MG63 (cell line): ENCODE measurements at places on chromosomes 5 and 9.

- no peak for DNase-seq
Measured at GRCh38 chr9:22829236-22829635, 382.6 kb downstream of the DMRTA1 start.

- no peak for DNase-seq
Measured at GRCh38 chr5:172162323-172162986, 25.6 kb downstream of the STK10 start.

GRCh38 chr9:114480746-114481435 lies 24.4 kb downstream of the WHRN start:
- no peak for DNase-seq

GRCh38 chr9:97366889-97367288 lies 45.0 kb upstream of the TDRD7 start:
- no peak for DNase-seq

DNA sequence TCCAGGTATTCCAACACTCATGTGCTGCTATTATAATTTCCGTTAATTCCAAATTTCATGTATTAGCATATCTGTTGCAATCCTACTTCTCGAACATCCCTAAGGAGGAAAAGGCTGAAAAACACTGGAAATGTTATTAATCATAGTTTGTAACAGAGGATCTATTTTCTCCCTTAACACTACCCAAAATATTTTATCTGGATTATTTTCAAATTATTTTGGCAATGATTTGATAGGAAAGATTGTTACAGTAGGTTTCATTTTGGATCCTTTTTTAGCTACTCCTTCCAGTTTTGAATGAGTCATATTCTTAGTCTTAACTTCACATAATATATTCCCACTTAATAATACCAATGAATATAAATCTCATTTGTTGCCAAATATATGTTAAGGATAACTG lies 13.9 kb upstream of the NAA35 start:
- no peak for DNase-seq

GRCh38 chr9:27675354-27675753 lies 102.1 kb upstream of the C9orf72 start:
- DNase-seq, result no peak

GRCh38 chr5:124419531-124419930 lies 326.9 kb downstream of the ZNF608 start:
- DNase-seq, result no peak

- no peak for DNase-seq
Measured at GRCh38 chr5:19855453-19855852, 132.5 kb downstream of the CDH18 start.

GRCh38 chr9:19498015-19498414 lies 89.2 kb downstream of the ACER2 start:
- DNase-seq, result no peak

GRCh38 chr5:31098811-31099210 lies 94.7 kb upstream of the CDH6 start:
- DNase-seq, result no peak

GRCh38 chr9:99822109-99822805 lies 572 bp downstream of the NR4A3 start:
- DNase-seq, result peak; percentile 29

GRCh38 chr5:1272201-1272600 lies 22.7 kb downstream of the TERT start:
- DNase-seq, result no peak

GRCh38 chr5:56102889-56103288 lies 108.1 kb upstream of the IL6ST start:
- DNase-seq, result no peak

DNA sequence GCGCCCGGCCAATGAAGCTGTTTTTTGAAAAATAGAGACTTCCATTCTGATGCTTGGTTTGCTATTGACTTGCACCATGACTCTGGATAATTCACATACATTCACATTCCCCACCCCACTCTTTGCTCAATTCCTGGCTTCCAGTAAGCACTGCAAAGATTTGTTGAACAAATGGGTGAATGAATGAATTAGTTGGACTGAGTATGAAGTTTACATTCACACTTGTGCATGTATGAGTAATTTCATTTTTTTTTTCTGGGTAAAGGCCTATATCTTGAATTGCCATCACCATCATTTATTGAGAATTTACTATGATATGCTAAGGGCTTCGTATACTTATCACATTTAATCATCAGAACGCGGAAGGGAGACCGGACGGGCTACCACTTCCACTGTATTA lies 13.8 kb upstream of the CCDC69 start:
- no peak for DNase-seq

- no peak for DNase-seq
Measured at GRCh38 chr5:371811-372555, 50.5 kb downstream of the AHRR start.

DNA sequence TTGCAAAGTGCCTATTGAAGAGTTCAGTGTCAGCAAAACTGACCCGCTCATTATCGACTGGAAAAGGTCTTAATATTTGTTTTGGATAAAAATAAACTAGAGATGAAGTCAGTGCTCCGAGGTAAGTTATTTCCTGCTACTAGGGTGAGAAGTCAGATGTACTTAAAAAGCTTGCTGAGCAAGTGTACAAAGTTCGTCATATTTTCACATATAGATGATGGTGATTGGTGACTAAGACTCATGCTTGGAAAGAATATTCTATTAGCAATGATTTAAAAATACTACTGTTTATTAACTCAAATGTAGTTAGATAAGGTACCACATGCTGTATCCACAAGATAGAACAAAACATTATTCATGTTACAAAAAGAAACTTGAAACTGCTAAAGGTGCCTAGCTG lies 643.7 kb downstream of the GABRG2 start:
- DNase-seq, result no peak

- no peak for DNase-seq
Measured at GRCh38 chr5:102307232-102307631, 11.1 kb upstream of the SLCO4C1 start.

DNA sequence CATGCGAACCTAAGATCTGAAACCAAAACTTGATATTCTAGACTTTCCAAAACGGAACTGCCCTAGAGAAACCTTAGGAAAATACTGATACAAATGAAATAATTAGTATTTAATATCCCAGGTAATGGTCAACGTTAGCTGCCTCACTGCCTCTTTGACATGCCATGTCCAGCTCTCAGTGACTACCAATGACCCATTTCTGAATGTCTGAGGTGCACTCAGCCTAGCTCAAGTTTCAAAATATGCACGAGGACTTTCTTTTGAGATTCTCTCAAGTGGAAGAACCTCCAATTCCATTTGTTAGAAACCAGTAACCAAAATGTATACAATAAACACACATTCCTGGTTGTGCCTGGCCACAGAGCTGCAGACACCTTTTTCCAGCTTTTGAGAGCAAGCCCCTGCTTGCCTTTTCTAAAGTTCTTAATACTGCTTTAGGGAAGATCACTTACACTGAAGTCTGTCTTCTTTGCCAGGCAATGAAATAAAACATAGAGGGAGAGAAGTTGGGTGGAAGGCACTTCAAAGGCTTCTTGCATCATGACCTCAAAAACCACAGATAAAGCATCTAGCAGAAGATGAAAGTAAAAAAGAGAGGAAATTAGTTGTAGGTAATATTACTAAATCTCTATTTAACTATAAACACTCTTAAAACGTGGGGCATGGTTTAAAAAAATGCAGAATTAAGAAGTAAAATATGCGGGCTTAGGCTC lies 87.9 kb downstream of the MRPS27 start:
- no peak for DNase-seq

DNA sequence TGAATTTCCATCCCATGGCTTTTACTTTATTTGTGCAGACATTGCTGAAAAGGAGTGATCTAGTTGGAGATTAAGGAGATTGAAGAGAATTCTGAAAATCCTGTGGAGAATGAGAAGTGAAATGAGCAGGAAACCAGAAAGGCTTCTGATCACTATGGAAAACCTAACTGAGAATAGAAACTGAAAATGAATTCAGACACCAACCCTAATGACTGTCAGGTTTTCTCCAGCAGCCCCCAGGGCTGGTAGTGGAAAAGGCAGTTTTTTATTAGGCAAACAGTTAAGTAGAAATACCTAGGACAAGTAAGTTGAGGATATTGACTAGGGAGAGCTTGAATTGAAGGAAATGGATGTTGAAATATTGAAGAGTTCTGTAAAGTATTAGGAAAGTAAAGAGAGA lies 14.7 kb upstream of the ARRDC3 start:
- DNase-seq, result no peak

DNA sequence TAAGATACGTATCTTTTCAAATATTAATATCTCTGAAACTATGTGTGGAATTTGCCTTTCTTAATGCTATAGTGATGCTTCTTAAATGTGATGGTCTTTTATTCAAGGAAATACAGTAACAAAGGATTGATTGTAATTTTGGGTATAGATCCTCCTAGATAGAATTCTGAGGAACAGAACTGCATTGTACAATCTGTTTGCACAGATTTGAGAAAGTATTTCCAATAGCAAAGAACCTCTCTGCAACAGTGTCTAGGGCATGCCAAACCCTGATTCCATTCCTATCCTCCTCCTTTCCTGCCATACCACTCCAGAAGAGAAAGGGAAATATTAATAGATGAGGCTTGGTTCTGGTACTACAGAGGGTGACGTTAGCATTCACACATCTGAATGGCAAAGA lies 10.4 kb downstream of the SMIM15 start:
- no peak for DNase-seq

DNA sequence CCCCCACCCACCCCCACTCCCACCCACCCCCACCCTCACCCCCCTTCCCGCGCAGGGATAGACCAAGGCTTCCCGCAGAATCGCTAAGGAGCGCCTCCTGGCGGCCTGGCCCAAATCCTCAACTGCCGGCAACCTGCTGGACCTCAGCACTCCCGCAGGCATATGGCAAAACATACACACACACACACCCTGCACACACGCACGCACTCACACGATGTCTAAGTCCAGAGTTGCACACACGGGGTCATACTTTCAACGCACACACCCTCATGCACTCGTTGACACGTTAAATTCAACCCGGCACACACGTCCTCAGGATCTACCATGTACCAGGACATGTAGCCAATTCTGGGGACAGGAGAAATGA lies 1.7 kb downstream of the CPLX2 start:
- DNase-seq, result peak; percentile 31

- DNase-seq, result peak; percentile 14
Measured at GRCh38 chr9:79812099-79812498, 240.3 kb downstream of the TLE4 start.

DNA sequence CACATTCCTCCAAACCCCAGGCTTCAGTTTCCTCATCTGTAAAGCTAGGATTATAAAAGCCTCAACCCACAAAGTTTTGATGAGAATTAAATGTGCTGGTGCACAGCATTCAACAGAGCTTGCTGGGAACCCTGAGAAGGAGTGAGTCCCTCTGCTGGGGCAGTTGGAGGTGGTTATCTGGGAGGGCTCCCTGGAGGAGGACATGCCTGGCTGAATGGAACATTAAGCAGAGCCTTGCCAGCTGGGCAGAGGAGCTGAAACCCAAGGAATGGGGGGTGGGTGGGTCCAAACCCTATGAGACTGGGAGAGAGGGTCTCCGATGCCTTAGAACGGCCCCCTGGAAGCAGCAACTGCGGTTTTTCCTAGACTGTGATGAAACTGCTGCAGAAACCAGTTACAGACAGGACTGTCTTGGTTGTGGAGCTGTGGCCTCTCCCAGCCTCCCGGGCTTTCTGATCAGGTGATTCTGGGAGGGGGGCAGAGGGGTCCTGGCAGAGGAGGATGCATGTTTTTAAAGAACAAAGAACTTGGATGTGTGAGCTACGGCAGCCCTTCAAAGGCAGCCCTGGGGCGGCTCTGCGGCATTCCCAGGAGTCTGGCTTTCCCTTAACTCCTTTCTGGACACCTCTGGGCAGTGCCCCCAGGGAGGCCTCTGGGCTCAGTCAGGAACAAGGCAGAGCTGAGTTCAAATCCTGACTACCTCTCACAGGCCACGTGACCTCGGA lies 20.8 kb downstream of the FIBCD1 start:
- no peak for DNase-seq

DNA sequence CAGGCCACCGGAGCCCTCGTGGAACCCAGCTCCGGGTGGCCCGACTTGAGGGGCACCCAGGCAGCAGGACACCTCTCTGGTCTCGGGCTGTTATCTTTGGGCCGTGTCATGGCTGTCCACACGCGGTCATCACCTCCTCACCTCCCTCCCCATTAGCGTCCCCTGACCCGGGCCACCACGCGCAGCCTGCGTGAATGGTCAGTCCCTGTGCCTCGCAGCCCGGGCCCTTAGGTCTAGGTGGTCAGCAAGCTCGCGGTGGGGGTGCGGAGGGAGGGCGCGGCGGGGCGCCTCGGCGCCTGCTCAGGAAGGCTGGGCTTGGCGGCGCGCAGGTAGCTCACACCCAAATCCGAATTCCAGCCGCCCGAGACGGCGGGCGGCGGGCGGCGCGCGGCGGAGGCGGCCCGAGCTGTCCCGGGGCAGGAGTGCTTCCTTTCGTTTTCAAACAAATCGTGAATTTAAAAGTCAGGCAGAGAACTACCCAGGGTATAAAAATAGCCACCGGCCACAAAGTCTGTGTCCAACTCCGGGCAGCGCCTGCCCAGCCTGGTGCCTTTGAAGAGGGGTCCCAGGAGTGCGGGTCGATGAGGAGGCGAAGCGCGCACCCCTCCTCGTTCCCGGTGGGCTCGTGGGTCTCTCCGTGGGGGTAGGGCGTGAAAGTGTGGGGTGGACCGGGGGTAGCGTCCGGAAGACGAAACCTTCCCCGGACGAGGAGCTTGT lies 1.0 kb upstream of the RXRA start:
- peak; percentile 47 for DNase-seq

DNA sequence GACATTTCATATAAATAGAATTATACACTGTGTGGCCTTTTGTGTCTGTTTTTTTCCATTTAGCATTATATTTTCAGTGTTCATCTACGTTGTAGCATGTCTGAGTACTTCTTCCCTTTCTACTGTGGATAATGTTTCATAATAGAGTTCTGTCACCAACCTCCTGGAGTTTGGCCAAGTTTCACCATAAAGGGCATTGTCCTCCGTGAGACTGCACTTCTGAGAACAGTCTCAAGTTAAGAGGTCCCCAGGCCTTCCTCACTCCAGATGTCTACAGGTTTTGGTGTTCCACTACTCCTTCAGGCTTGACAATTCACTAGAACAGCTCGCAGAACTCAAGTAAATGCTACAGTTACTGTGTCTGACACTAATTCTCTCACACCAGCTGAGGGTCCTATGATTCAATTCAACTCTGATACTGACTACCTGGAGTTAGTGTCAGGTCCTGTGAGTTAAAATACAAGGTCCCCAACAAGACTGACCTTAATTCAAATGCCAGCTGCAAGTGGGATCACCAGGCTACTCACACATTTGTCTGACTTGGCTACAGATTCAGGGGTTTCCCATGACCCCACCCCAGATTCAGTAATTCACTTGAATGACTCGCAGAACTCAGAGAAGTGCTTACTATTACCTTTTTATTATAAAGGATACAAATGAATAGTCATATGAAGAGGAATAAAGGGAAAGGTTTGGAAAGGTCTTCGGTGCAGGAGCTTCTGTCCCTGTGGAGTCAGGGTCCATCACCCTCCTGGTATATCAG lies 31.1 kb downstream of the SLC35A4 start:
- no peak for DNase-seq

DNA sequence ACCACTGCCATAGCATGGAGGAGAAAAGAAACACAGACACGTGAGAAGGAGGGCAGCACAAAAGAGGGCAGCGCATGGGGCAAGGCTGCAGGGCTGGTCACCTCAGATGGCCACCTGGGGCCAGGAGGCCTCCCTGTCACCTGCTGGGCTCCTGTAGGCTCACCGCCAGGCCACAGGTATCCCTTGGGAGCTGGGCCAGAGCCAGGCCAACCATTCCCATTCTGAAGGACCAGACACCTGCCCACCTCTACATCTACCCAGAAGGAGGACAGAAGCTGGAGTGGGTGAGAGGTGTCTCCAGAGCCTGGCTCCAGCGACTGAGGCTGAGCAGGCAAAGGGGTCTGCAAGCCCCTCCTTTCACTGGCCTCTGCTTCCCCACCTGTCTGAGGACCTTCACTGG lies 103.1 kb downstream of the PAX5 start:
- no peak for DNase-seq

- no peak for DNase-seq
Measured at GRCh38 chr9:35563791-35564197, 41.3 kb upstream of the TESK1 start.
